Posterior cingulate gyrus (tissue), 11 donors: ENCODE measurements at places on chromosomes 7 and 10.

- no peak for DNase-seq
These were observed 33.7 kb downstream of the ZNF503 start for GRCh38 chr10:75367901-75368300.

GRCh38 chr10:48232717-48233447 is 41.6 kb downstream of the FRMPD2 start:
- DNase-seq, result no peak

GRCh38 chr10:113689574-113689973 is 9.9 kb downstream of the CASP7 start:
- DNase-seq, result no peak

GRCh38 chr10:34780818-34781380 is 34.2 kb downstream of the PARD3 start:
- no peak for DNase-seq

GRCh38 chr7:76037310-76037709 is 10.5 kb downstream of the STYXL1 start:
- no peak for DNase-seq

GRCh38 chr7:50706469-50706937 is 76.2 kb downstream of the GRB10 start:
- DNase-seq, result no peak
